ENCODE measurements at places on chromosomes 16 and 17.
A peak's percentile ranks its signal among the peaks of the same experiment; 100 is the strongest.

DNA sequence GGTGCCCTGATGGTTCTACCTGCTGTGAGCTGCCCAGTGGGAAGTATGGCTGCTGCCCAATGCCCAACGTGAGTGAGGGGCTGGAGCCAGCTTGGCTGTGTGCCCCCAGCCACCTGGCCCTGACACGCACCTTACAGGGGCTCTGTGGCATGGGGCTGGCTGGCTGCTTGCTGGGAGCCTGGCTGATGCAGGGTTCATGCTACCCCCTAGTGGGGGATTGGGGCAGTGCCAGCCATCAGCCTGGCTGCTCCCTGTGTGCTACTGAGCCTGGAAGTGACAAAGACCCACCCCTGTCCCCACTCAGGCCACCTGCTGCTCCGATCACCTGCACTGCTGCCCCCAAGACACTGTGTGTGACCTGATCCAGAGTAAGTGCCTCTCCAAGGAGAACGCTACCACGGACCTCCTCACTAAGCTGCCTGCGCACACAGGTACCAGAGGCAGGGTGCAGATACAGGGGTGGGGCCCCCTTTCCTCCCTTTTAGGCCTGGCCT, 5.7 kb downstream of the GRN start:
- no peak for DNase-seq

DNA sequence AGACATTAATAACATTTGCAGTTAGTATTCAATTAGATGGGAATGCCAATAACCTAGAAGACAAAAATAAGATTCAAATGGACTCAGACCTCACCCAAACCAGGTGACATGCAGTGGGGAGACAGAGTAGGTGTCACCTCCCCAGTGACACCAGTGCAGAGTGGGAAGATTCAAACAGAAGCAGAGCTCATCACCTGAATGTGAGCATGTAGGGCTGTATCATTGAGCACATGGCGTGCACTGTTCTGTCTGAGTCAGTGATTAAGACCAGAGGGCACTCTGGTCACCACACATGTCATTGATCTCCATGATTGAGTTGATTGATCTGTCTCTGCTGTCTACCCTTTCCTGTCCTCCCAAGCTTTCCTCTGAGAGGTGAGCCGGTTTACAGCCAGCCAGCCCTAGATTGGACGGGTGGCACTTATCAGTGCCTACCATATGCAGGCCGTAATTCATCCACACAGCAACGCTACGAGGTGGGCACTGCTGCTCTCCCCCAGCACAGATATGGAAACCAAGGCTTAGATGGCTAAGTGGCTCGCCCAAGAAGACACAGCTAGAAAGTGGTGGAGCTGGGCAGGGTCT, 34.0 kb downstream of the RHBDL3 start:
- DNase-seq: no peak

DNA sequence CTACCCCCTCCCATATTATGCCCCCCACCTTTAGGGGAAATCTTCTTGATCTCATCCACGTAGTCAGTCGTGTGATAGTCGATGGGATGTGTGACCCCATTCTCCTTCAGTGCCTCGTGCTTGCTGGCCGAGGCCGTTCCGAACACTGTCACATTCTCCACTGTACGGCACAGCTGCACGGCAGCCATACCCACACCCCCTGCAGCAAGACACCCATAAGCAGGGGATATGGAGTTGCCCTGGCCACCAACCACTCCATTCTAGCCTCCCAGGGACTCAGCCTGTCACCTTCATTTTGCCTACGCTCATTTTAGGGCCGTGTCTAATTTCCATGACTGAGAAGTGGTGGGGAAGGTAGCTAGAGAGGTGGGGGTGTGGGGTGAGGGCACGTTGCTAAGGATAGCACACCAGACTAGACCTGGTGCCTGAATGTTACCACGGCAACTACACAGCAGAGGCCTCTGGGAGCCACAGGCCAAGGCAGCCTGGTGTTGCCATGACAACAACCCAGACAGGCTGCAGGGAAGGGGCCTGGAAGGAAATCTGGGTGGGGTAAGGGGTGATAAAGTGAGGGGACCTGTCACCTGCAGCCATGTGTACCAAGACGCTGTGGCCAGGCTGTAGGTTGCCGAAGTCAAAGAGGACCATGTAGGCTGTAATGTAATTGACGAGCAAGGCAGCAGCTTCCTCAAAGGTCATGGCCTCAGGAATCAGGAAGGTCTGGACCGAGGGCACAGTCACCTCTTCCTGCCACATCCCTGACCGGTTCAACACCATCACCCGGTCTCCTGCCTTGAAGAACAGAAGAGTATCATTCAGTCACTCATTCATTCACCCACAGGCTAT, 4.0 kb downstream of the VAT1 start:
- DNase-seq: no peak

- no peak for DNase-seq
Measured at GRCh38 chr17:73203135-73203787, 10.4 kb downstream of the COG1 start.

DNA sequence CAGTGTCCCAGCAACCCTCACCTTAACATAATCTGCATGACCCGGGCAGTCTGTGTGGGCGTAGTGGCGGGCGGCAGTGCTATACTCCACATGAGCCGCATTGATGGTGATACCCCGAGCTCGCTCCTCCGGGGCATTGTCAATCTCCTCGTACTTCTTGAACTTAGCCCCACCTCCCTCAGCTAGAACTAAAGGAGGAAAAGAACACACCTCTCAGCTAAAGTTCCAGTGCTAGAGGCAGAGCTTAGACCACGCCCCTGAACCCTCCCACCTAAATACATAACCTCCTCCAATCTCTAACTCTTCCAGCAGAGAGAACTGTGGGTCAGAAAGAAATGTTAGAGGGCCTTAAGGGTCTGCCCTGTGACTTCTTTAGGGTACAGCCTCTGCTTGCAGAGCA, 855 bp downstream of the TUFM start:
- DNase-seq: no peak

DNA sequence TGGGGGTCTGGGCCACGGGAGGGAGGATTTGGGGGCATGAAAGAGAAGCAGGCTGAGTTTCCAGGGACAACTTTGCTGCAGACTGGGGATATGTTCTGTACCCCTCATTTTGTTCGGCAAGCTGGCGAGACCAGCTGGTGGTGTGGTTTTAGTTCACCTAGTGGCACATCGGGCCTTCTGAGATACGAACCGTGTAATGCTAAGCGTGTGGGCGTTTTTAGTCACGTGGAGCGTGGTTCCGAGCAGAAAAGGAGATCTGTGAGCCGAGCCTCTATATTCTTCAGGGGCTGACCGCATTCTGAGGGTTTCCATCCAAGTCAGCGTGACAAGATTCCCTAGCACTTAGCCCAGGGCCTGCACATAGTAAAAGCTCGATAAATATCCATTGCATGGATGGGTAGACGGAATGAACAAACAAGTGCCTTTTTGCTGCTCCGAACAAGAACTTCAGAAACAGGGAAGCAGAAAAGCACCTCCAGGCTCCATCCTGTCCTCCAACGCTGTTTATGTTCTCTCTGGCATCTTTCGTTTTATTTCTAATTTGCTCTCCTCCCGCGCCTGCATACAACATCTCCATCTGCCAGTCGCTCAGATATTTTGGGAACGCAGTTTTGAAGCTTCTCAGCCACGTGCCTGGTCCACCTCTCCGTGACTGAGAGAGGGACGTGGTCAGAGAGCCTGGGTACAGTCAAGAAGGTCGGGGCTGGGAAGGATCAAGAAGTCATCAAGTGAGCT, 5.8 kb downstream of the SYT17 start:
- DNase-seq: no peak

DNA sequence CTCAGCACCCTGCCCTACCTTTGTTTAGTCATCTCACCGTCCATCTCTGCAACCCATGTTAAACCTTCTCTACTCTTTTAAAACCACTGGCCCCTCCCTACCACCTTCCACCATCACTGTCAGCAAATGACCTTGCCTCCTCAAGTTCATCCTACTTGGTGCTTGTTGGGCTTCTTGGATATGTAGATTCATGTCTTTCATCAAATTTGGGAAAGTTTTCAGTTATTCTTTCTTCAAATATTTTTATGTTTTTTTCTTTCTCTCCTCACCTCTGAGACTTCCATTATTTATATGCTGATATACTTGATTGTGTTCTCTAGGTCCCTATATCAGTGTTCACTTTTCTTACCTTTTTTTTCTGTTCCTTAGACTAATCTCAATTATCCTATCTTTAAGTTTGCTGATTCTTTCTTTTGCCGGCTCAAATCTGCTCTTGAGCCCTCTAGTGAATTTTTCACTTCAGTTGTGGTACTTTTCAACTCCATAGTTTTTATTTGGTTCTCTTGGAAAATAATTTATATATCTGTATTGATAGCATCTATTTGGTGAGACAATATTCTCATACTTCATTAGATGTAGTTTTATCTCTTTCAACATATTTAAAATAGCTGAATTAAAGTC, 28.7 kb upstream of the ALDH3A2 start:
- no peak for DNase-seq

DNA sequence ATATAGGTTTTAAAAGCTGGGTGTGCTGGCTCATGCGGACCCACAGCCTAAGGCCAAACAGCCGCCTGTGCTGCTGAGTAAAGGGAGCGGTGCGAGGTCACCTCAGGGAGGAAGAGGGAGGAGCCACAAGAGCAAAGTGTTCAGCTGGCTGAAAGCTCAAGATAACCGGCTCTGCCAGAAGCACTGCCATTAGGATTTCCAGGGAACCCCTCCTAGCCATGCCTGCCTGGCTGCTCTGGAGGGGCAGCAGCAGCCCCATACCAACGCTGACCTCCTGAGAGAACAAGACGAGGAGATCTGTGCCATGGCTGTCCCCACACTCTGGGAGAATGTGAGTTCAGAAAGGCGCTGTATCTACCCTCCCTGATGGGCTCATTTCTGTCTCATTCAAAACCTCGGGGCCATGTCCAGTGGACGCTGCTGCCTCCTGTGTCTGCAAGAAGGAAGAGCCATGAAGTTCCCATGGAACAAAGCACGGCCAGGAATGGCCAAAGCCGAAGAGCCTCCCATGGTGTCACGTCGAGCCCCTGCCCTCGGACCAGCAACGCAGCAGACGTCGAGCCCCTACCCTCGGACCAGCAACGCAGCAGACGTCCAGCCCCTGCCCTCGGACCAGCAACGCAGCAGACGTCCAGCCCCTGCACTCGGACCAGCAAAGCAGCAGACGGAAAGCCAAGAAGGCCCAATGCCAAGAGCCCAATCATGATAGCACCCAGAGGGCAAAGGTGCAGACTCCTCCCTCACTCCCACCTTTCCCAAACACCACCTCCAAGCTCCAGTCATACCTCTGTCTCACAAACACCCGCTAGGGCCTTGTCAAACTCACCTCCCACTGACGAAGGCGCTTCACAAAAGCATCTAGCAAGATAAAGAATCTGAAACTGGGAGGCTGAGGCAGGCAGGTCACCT, 107.0 kb downstream of the ANKRD11 start:
- DNase-seq: no peak

GRCh38 chr16:58331024-58331707, 36.3 kb upstream of the PRSS54 start:
- no peak for DNase-seq

DNA sequence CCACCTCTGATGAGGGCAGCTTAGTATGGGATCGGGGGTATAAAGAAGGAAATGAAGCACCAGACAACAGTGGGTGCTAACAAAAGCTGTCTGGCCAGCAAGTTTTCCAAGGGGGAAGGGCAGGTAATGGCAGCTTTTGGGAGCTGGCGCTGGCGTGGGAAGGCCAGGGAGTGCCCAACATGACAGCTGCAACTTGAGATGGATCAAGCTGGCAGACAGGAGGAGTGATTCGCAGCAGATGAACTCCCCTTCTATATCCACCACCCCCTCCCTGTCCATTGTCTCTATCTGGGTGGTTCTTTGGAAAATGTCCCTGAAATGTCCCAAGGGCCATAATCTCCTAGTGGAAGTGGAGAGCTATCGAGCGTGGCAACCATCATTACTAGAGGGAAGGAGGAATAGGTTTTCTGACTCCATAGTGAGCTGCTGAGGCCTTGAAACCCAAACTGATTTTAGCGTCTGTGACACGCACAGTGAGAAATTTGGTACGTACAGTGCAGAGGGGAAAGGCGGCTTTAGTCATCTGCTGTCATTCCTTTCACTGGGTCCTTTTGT, 4.8 kb upstream of the INPP5K start:
- no peak for DNase-seq

GRCh38 chr16:12186774-12187335, 210.3 kb downstream of the SNX29 start:
- DNase-seq: peak; percentile 32

DNA sequence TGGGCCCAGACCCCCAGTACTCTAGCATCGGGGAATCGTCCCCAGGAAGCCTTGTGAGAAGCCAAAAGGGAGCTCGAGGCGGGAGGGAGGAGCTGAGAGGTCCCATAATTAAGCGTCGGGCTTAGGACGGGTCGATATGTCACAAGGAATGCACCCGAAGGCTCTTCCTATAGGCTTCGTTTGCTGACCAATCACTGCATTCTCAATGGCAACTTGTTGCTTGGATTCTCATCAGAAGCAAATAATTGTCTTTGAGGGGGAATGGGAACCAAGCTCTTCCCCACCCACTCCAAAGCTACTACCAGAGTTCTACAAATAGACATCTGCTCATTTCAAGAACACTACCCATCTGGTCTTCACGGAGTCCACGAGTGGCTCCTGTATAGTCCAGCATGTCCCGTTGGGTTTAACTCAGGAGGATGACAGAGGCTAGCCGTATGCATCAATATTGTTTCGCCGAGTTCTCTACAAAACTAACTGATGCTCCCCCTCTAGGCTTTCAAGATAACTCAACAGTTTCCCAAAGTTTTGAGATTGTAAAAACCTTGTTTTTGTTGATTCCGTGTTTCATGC, 628 bp upstream of the BLMH start:
- DNase-seq: no peak

GRCh38 chr17:7219812-7220592, at the start of the genes ACADVL and DLG4:
Gene ACADVL, plus strand, starts transcription at chr17:7219938. Its CDS starts 47 bp downstream, at chr17:7219985.
Gene DLG4, minus strand, starts transcription at chr17:7219836.
- peak; percentile 42 for DNase-seq

Data from DMS153 (cell line).